ENCODE measurements at places on chromosomes 1 and 21. TPM values are rescaled to one million over a fixed set of nuclear protein-coding genes. Genes with fewer than 3 reads are reported as not detected.

DNA sequence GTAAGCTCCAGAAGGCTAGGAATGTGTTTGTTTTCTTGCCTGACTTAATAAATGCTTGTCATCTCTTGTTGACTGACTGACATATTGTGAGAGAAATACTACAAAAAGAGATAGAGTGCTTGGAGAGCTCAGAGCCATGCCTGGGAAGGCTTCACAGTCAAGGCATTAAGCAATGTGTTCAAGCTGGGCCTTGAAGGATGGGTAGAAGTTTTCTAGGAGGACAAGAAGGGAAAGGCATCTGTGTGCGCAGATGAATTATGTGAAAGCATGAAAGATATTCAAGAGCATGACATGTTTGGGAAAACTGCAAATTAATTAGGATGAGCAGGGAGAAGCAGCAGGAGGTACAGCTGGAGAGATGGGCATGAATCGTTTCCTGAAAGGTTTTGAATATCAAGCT, 5.6 kb downstream of the SLAMF8 start:
- H3K36me3 ChIP-seq: no peaks in the 10 kb centered on the region
- peaks cover 8% of the 10 kb centered on the region for H3K4me1 ChIP-seq
- no peak for DNase-seq
- H3K27ac ChIP-seq: no peak overlapping the region
- H3K4me3 ChIP-seq: no peak overlapping the region
- H3K27me3 ChIP-seq: no peaks in the 10 kb centered on the region

DNA sequence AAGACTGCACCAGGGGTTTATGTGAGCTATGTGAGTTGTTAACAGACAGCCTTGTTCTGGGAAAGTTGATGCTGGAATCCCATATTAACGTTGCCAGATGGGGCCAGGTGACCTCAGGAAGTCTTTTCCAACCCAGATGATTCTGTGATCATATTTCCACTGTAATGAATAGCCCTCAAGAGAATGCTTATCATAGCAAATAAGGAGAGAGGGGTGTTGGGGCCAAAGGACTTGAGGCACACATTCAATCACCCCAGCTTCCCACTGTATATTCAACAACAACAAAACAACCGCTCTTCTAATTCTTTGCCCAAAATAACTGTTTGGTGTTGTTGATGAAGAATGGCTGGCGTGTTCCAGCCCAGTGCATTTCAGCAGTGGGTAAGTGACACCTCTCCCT, 14.1 kb downstream of the ZNF697 start:
- no peaks in the 10 kb centered on the region for H3K36me3 ChIP-seq
- H3K27me3 ChIP-seq: no peaks in the 10 kb centered on the region
- H3K4me3 ChIP-seq: no peak overlapping the region
- no peak overlapping the region for H3K27ac ChIP-seq

GRCh38 chr1:101220906-101221305, 15.9 kb upstream of the S1PR1 start:
- no peaks in the 10 kb centered on the region for H3K27me3 ChIP-seq
- H3K4me3 ChIP-seq: no peak overlapping the region
- no peaks in the 10 kb centered on the region for H3K36me3 ChIP-seq
- DNase-seq: no peak
- H3K4me1 ChIP-seq: peaks cover 13% of the 10 kb centered on the region

GRCh38 chr1:77283701-77284425, 2.0 kb downstream of the AK5 start:
- no peak overlapping the region for H3K4me3 ChIP-seq
- H3K27ac ChIP-seq: no peak overlapping the region
- peaks cover 24% of the 10 kb centered on the region for H3K27me3 ChIP-seq
- no peak for DNase-seq
- H3K4me1 ChIP-seq: peaks cover 11% of the 10 kb centered on the region

DNA sequence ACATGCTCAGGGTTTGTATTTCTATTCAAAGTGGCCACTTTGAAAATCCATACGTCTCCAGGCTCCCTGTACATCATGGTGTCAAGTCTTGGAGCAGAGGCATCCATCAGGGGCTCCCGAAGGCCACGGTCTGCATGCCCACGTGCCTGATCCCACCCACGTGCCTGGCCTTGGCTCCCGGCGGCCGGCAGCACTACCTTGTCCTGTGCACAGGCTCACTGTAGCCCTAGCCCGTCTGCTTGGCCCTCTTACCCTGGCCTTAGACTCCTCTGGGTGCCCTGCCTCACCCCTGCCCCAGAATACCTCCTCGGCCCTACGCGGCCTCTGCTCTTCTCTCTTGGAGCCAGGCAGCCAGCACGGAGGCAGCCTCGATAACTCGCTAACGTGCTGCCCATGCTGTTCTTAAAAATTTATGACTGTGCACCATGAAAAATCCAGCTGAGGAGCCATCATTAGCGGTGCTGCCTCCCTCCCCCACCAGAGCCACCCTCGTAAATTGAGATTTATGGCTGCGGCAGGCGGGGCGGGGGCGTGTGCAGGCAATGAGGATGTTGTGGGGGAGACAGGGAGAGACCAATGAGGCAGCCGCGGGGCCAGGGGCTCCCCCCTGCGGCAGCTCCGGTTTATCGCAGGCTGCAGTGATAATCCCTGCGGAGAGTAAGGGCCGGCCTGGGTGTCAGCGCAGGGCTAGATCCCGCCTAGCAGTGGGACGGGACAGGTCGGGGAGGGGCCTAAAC, 24.6 kb downstream of the DMAP1 start:
- H3K27me3 ChIP-seq: no peaks in the 10 kb centered on the region
- no peaks in the 10 kb centered on the region for H3K4me1 ChIP-seq

COL6A1 gene
- 43.1 TPM for total RNA-seq

E2F2 gene
- 9.0 TPM for total RNA-seq

TMEM35B gene
- 41.7 TPM for total RNA-seq

ELAPOR1 gene
- 2.0 TPM for total RNA-seq

INKA2 gene
- 1.4 TPM for total RNA-seq

GPR52 gene
- 0.55 TPM for total RNA-seq

GLIS1 gene
- not detected for total RNA-seq

All from PC-9 (cell line).